Activated CD8-positive, alpha-beta memory T cell treated with anti-CD3 and anti-CD28 coated beads, Interleukin-2, amount 50 U/mL, for 4 hours (primary cell): ENCODE measurements at places on chromosomes 3 and 15.

DNA sequence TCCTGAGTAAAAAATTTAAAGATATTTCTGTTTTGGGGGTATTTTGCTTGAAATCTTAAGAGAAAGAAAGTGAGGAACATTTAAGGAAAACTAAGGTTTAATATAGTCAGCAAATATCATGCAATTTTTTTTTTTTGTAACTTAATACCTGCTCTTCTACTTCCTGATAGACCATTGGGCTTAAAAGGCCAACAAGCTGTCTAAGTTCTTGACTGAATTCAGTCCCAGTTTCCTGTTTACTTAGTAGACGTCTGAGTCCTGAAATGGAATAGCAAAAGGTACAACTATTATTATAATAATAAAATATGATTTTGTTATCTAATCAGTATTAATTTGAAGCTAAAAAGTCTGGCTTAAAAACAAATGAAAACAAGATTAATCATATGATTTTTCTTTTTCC, 37.9 kb downstream of the IQCB1 start:
- DNase-seq = no peak

DNA sequence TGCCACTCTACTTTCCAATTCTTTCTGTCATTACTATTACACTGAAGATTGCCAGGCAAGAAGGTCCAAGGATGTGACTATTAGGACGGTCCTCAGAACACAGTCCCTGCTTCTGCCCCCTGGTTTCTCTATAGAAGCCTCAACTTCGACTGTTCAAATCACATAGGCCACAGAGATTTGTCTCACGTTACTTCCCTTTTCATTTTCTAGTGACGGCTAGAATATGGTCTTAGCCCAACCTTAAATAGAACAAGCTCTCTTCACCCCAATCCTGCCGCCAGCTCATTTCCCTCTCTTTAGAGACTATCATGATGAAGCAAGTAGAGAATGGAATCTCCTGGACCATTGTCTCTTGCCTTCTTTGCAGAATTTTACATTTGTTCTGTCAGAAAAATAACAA, 84.9 kb downstream of the TIGIT start:
- no peak for DNase-seq

DNA sequence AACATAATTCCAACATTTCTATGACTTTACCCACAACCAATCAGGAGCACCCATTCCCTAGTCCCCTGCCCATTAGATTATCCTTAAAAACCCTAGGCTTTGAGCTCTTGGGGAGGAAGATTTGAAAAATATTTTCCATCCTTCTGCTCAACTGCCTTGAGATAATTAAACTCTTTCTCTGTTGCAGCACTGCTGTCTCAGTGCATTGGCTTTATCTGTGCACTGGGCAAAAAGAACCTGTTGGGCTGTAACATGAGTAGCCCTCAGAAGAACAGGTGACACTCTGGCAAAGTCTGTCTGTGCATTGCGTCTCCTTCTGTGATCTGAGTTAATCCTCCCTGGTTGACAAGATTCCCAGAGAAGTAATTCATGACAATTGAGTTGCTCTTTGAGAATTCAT, 83.9 kb downstream of the ZMAT3 start:
- DNase-seq = no peak

DNA sequence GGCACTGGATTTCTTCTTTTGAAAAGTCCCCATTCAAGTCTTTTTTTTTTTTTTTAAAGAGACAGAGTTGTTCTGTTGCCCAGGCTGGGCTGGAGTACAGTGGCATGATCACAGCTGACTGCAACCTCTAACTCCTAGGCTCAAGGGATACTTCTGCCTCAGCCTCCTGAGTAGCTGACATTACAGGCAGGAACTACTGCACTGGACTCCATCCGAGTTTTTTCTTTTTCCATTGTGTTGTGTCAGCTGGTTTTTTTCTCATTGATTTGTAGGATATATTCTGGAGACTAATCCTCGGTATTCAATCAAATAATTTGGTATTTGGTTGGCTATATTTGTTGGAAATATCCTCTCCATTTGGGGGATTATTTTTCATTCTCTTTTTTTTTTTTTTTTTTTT, 11.8 kb downstream of the POLR2M start:
- no peak for DNase-seq
